DMS79 treated with DMSO at 0.1 percent for 48 hours (cell line): ENCODE measurements at places on chromosomes 16 and 17.

DNA sequence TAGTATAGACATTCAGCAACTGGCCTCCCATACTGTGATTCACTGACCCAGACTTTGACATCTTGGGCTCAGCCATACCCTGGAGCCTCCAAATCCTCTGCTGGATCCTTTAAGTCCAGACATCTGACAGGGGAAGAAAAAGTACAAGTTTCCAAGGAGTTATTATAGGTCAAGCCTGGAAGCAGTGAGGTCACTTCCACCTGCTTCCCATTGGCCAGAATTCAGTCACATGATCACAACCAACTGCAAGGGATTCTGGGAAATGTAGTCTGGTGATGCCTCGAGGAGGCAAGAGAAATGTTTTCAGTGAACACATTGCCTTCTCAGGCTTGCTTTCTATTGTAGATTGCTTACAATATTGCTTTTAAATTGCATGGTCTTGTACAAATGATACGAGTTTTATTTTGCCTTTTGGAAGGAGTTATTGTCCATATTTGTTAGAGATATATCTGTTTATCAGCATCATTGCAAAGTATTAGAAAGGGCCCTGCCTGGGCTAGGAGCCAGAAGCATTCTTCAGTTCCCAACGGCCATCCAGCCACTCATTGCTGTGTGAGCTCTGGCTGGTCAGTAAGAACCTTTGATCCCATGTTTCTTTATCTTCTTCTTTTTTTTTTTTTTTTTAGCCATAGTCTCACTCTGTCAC is 696.9 kb downstream of the WWOX start:
- DNase-seq: no peak

DNA sequence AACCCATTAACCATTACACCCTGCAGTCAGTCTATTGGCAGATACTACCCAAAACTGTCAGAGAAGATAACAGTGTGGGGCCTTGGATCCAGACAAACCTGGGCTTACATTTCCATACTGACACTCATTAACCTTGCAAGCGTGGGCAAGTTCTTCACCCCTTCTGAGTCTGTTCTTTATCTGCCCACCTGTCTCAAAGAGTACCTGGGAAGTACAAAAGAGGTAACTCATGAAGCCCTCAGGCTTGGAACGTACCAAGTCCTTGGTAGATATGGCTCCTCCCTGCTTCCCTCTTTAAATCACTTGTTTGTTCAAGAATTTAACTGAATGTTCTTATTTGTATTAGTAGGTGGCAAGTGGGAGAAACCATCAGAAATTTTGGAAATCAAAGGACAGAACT is 2.5 kb upstream of the IGSF6 start:
- DNase-seq: no peak

DNA sequence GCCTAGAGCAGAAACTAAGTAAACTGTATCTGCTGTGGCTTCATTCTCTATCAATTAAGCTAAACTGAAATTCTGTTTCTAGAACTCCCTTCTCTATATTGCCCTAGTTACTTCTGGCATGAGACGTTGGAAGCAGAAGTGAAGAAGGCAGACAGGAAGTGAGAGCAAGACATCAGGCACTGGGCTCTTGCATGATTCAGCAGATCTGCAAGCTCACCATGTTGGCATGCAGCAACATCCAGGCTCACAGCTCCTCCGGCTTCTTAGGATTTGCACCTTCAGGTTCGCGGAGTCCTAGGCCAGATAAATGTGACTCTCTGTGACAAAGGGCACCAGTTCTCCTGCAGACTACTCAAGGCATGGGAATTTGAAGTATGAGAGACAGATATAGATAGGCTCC is 148.3 kb downstream of the CDH8 start:
- DNase-seq: no peak

DNA sequence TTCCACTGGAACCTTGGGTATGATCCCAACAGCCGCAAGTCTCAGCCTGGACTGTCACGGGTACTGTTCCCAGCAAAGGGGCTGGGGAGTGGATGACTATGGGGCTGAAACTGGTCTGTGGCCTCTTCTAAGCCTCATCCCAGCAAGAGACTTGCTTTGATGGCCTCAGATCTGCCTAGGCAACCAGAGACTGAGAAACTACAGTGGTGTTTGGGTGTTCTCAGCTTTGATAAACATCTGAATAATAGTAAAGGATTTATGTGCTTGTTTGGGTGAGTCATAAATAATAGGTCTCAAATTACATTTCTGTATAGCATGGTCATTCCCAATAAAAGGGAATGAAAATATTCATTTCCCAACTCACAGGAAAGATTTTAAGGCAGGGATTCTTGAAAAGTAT is 30.2 kb upstream of the ULK2 start:
- DNase-seq: no peak

GRCh38 chr17:76449126-76449525 is 3.8 kb downstream of the UBE2O start:
- DNase-seq: no peak

- DNase-seq: peak; percentile 5
Observed at GRCh38 chr16:19218581-19218980, 50.5 kb downstream of the SYT17 start.

DNA sequence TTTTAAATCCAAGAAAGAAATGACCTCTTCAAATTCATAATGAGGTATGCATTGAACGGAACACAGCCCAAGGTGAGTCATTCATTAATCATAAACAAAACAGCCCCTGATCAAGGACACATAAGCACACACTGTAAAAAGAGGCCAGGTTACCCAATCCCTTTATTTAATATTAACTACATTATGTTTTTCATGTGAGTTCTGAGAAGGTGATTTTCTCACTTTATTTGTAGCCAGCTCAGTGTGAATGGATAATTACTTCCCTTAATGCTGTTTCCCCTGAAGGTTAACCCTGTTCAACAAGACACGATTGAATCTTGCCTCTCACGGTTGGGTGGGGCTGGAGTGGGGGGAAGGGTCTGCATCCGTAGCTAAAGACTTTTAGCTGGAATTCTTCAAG is 257.3 kb upstream of the SALL1 start:
- DNase-seq: no peak

GRCh38 chr16:8589900-8590688 is at the start of gene TMEM114:
Gene TMEM114, minus strand, starts transcription at chr16:8590511. Its CDS starts 673 bp downstream, at chr16:8589838.
- no peak for DNase-seq

GRCh38 chr16:82031116-82032084 is 3.7 kb upstream of the HSD17B2 start:
- no peak for DNase-seq

DNA sequence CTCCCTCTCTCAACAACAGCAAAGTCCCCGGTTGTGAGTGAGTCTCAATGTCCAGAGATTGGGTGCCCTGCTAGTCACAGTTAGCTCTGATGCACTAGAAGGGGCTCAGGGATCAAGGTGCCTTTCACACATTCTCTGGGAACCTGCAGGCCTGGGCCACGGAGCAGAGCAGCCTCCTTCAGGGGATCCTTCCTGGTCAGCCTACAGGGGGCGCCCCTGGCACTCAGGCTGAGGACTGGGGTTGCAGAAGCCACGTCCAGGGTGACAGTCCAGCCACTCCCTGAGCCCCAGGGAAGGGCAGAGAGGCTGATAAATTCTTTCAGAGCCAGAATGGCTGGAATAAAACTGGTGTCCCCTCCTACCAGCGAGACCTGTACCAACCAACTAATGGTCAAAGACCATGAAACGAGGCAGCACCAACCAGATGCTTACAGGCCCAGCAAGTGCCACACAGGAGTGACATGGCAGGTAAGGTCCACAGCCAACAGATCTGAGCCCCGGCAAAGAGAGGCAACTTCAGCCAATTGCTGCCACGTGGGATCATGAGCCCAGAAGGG is 43.5 kb downstream of the ST3GAL2 start:
- no peak for DNase-seq

DNA sequence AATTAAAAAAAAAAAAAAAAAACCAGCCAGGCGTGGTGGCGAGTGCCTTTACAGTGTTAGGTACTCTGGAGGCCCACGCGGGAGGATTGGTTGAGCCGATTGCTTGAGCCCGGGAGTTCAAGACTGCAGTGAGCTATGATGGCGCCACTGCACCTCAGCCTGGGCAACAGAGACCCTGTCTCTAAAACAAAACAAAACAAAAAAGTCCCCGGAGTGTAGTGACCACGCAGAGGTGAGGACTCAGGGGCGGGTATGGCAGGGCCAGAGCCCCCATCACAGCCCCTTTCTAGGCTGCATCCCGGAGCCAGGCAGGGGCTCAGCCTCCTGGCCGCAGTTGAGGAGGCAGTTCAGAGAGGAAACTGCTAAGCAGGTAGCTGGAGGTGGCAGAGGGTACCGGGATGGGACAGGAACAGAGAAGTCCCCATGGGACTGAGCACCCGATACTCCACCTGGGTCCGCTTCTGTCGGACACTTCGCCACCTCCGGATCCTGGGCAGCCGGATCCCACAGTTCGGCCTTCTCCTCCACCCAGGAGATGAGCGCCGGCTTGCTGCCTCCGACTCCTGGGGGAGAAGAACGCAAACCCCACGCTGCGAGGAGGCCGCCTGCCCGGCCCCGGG is 800 bp downstream of the ZNF747 start:
- no peak for DNase-seq

GRCh38 chr16:1088295-1089170 is 7.5 kb downstream of the C1QTNF8 start:
- DNase-seq: peak; percentile 55

- no peak for DNase-seq
Observed at GRCh38 chr16:19967561-19967960, 82.9 kb upstream of the GPRC5B start.

- DNase-seq: peak; percentile 64
Observed at GRCh38 chr17:8221663-8222379, 11.4 kb upstream of the AURKB start.

GRCh38 chr16:83138976-83139690 is 512.4 kb downstream of the CDH13 start:
- DNase-seq: no peak

- no peak for DNase-seq
Observed at GRCh38 chr17:50815400-50815799, 20.0 kb upstream of the WFIKKN2 start.

- peak; percentile 80 for DNase-seq
Observed at GRCh38 chr16:5024632-5025031, 9.1 kb downstream of the NAGPA start.

DNA sequence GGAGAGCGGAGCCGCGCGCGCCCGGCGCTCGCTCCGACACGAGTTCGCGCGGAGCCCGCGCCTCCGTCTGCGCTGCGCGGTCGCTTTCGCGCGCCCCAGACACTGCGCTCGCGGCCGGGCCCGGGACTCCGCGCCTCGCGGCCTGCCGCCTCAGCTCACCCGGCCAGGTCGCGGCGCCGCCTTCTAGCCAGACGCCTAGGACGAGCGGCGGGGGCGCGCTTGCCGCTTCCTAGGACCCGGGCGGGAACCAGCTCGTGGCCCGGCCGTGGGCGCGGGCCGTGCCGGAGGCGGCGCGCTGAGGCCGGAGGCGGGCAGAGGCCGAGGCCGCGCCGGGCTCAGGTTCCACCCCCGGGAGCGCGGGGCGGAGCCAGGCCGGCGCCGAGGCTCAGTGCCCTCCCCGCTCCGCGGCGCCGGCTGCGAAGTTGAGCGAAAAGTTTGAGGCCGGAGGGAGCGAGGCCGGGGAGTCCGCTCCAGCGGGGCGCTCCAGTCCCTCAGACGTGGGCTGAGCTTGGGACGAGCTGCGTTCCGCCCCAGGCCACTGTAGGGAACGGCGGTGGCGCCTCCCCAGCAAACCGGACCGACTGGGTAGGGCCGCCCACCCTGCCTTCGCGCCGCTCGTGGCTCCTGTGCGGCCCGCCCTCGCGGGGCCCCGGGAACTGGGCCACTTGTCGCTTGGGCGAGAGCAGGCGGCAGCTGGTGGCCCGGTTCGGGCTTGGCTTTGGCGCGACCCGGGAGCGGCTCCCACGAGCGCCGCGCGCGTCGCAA is at the start of gene SPHK1:
Gene SPHK1, plus strand, starts transcription at position 388 of the 765 bp plus-strand sequence. CDS start 1,036 bp downstream, outside the sequence.
- DNase-seq: peak; percentile 34
